ENCODE measurements at places on chromosomes 4 and X.

DNA sequence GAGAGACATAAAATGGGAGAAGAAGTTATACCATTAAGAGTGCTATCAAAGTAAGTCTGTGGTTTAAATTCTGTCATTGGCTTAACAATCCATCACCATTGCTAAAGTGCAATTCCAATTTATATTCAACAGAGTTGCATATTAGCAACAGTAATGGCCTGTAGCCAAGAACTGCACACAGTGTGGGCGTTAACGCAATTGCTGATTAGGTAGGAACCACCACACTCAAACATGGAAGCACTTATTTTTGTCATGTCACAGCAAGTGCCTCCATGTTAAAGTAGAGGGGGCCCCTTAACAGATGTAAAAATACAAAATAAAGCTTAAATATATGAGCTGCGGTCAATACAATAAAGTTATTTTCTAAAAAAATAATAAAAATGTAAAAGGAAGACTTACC lies 10.8 kb downstream of the LARP7 start:
- DNase-seq, result no peak

GRCh38 chr4:178037459-178038214 lies 595.4 kb upstream of the AGA start:
- no peak for DNase-seq

DNA sequence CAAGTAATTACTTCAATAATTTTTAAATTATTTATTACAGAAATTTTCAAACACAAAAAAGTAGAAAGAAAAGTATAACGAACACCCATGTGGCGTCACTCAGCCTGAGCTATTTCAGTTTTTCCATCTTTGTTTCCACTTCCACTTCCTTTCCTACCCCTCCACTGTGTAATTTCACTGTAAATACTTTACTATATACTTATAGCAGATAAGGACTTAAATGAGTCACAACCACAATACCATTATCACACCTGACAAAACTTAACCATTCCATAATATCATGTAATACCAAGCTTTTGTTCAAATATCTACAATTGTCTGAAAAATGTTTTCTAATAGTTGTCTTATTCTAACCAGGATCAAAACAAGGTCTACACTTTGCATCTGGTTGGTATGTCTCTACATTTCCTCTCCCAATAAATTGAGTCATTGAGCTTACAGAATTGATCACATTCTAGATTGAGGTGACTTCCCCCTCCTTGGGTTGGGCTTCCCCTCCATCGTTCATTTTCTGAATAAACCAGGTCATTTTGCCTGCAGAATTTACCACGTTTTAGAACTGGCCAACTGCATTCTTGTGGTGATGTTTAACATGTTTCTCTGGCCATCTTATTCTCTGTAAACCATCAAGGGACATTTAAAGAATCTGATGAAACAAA lies 48.7 kb downstream of the ATP10D start:
- no peak for DNase-seq

GRCh38 chr4:156419080-156419685 lies 465.5 kb upstream of the CTSO start:
- no peak for DNase-seq

GRCh38 chr4:74444891-74445642 lies at the start of gene AREG:
TSS of gene AREG (plus strand) at chr4:74445136. CDS start at chr4:74445346, 210 bp downstream.
- peak; percentile 61 for DNase-seq

- DNase-seq, result no peak
Measured at GRCh38 chr4:8402640-8403039, 37.9 kb downstream of the ACOX3 start.

GRCh38 chrX:40291553-40291952 lies 193.8 kb upstream of the BCOR start:
- DNase-seq, result no peak

DNA sequence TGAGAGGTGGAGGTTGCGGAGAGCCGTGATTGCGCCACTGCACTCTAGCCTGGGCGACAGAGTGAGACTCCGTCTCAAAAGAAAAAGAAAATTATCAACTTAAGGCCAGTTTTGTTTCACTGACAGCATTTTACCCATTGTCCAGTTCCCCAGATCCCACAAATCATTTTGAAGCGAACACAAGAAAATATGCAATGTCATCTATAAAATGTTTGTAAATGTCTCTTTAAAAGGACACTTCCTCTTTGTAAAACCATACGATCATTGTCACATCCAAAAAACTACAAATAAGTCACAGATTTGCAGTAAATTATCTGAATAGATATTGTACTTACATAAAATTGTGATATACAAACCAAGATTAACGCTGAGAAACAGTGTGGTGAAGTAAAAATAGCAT lies 147.6 kb downstream of the ATRX start:
- no peak for DNase-seq
